ENCODE measurements at places on chromosomes 7 and 10.

- DNase-seq = no peak
Observed at GRCh38 chr7:151454932-151455530, 15.1 kb upstream of the CRYGN start.

GRCh38 chr7:135743907-135744731, 4.5 kb downstream of the FAM180A start:
- no peak for DNase-seq

GRCh38 chr10:42883993-42884983, 101.7 kb downstream of the BMS1 start:
- DNase-seq = no peak

- DNase-seq = no peak
Observed at GRCh38 chr10:132518572-132519381, 18.8 kb upstream of the INPP5A start.

- no peak for DNase-seq
Observed at GRCh38 chr10:99443500-99443899, 13.1 kb upstream of the GOT1 start.

DNA sequence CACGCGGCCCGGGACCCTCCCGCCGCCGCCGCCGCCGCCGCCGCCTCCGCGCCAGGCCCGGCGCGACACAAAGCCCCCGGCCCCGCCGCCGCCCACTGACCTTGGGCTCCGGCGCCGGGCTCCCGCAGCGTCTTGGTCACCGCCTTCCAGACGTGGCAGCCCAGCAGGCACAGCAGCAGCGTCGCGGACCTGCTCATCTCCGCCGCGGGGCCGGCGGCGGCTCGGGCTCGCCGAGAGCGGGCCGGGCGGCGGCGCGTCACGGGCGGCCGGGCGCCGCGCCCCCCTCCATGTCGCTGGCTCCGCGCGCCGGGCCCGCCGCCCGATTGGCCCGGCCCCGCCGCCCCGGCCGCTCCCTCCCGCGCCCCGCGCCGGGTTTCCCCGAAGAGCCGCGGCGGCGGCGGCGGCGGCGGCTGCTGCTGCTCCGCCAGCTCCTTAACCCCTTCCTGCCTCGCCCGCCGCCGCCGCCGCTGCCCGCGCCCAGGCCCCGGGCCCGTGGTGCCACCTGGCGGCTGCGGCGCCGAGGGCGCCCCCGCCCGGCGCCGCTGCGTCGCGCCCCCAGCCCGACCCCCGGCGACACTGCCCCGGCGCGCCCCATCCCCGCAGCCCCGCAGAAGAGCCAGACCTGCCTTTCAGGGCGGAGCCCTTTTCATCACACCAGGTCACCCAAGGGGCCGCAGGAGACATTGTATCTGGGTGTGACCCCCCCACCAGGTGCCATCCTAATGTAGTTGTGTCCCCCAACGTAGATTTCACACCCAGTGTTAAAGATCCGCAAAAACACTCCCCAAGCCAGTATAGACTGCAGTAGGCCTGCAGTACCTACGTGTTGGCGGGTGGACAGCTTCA, at the start of gene FAM171A1:
TSS of gene FAM171A1 (minus strand) at position 434 of the 846 bp plus-strand sequence. CDS start at position 197, 237 bp downstream.
- peak; percentile 28 for DNase-seq

GRCh38 chr10:42961796-42962109, 115.1 kb upstream of the RET start:
- no peak for DNase-seq

- no peak for DNase-seq
Observed at GRCh38 chr10:65827359-65827758, 1098.5 kb upstream of the LRRTM3 start.

- DNase-seq = no peak
Observed at GRCh38 chr7:122312789-122313188, 8.2 kb upstream of the FEZF1 start.

DNA sequence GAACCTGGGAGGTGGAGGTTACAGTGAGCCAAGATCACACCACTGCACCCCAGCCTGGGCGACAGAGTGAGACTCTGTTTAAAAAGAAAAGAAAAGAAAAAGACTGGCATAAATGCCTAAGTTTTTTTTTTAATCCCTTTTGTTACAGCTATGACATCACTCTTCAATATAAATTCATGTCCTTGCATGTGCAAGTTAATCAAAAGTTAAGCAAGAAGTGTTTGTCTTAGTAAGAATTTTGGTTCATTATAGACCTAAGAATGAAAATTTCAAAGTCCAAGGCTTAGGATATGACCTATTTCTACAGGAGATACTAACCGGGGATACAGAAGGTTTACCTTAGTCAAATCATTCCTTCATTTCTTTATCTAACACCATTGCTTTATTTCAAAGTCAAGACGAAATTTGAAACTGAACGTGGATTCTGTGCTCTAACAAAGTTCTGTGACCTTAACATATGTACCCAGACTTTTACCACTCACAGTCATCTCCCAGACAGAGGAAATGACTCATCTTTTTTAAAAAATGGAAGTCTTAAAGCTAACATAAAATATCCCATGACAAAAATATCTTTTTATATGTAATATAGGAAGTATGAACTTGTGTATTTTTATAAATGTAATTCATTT, 29.3 kb upstream of the ITGB8 start:
- DNase-seq = no peak

DNA sequence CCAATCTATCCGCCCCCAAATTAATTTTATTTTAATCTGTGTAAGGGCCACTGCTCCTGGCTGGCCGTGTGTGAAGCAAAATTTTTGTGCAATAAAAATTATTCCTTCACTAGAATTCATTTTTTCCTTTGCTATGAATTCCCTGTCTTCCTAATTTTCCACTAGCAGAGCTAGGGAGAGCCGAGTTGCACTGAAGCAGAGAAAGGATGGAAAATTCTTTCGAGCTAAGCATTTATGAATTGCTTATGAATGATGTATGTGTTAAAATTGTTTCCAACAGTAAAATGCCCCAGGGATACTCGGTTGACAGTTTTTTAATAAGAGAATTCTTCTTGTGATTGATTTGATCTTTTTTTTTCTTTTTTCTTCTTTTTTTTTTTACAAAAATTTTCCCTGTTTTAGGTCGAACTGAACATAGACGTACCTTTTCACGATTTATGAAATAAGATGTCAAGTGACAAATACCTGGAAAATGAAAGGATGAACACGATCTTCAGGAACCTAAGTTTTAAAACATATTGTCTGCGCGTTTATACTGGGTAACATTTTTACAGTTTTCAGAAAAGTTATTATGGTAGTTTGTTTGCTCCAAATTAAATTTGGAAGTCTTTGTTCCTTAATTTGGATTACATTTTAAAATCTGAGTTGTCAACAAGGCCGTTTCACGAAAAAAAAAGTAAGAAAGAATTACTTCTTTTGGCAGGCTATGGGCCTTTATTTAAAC, 288.8 kb upstream of the NFE2L3 start:
- DNase-seq = no peak

DNA sequence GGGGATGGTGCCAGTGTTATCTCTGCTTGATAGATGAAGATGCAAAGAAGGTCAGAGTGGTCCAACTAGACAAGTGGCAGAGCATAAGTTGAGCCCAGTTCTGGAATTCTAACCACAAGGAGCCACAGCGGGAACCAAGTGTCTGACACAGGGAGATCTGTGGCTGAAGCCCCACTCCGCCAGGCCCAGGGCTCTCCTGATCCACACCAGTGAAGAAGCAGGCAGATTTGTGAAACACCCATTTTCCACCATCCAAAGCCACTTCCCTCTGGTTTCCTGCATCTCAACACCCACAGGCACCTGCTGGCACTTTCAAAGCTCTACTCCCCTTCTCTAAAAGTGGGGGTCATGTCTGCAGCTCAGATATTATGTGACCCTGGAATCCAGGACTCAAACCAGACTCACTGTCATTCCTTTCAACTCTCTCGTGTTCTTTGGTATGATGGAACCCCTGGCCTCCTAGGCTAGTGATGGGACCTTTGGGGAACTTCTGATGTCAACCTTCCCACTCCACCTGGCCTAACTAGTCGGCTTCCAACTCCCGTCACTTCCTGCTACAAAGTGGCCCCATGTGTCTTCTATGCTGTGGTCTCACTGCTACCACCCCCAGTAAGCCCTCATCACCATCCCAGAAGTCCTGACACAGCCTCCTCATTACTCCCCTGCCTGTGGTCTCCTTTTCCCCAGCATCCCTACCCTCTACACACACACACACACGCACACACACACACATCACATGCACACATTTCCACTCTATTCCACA, 177.6 kb downstream of the GRID1 start:
- DNase-seq = no peak
